CD14-positive monocyte (primary cell): ENCODE measurements at places on chromosomes 4 and X.

DNA sequence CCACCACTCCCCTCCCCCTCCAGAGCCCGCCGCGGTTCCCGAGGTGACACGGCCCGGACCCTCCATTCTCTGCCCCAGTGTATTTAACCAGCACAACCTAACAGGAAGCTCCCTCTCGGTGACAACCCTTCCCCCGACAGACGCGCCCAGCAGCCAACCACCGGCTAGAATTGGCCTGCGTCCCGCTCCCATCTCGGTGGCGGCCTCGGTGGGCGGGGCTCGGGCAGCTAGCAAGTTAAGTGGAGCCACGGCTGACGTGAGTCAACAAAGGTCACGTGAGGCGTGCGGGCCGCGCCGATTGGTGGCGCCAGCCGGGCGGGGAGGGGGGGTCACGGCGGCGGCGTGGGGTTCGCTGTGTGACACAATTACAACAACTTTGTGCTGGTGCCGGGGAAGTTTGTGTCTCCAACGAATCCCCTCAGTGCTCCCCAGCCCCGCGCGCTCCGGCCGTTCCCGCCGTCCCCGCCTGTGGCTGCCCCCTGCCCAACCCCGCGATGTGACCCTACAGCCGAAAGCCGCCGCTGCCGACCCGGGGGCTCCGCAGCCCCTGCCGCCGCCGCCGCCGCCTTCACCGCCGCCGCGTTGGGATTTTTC, at the start of gene KDM6A:
Gene KDM6A, plus strand, starts transcription at position 368 of the 594 bp plus-strand sequence. CDS start 364 bp downstream, outside the sequence.
- peak; percentile 90 for DNase-seq

GRCh38 chr4:86338521-86338920, 21.3 kb downstream of the MAPK10 start:
- no peak for DNase-seq

DNA sequence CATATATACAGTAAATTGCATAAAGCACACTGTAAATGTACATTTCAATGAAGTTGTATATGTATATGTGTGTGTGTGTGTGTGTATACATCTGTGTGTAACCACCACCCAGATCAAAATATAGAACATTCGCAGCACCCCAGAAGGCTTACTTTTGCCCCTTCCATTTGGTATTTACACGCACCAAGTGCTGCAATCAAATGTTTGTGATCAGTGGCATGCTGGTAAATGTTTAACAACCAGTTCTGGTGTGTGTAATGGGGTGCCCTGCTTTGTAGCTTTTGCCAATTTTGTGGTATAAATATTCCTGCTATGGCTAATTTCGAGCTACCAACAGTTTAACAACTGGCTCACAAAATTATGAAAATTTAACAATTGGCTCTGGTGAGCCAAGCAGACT, 101.3 kb downstream of the RTL5 start:
- DNase-seq: no peak

GRCh38 chr4:27008679-27009078, 148.0 kb downstream of the STIM2 start:
- no peak for DNase-seq

GRCh38 chr4:40515037-40515397, 114.6 kb downstream of the RBM47 start:
- no peak for DNase-seq

GRCh38 chr4:43163101-43163792, 270.7 kb downstream of the GRXCR1 start:
- no peak for DNase-seq

- DNase-seq: no peak
Observed at GRCh38 chr4:88276952-88277710, 7.2 kb downstream of the PPM1K start.

DNA sequence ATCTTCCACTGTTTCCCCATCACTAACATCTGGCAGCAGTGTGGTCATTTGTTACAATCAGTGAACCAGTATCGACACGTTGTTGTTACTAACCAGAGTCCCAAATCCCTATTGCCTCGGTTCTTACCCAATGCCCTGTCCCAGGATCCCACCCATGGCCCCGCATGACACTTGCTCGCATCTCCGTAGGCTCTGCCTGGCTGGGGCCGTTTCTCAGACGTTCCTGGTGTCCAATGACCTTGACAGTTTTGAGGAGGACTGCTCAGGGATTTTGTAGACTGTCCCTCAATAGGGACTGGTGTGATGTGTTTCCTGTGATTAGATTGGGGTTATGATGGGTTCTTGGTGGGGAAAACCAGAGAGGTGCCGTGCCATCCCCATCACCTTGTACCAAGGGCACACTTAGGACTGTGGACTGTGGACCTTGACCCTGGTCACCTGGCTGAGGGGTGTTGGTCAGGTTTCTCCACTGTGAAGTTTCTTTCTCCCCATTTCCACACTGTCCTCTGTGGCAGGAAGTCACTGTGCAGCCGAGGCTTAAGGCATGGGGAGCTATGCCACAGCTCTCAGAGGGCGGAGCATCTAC, 108.4 kb downstream of the ADRA2C start:
- DNase-seq: no peak

- DNase-seq: no peak
Observed at GRCh38 chrX:142804085-142804484, 221.6 kb upstream of the SPANXN4 start.
